ENCODE measurements at places on chromosomes 1 and 21.

DNA sequence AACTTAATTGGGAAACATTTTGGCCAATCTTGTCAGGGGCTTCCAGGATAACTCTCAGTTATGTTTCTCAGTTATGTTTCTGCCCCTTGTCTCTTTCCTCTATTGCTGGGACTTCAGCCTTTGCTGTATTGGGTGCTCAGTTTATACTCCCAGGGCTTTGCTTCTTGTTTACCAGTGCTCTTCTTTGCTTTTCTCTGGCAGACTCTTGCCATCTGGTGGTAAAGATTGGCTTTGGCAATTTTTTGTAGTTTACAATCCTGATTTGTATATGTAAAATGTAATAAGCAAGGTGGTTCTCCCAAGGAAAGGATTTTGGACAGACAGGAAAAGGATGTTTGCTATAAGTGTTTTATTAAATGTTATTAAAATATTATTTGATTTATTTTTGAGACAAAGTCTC, 37.9 kb downstream of the FABP3 start:
- H3K4me3 ChIP-seq, result no peak overlapping the region
- no peak for DNase-seq
- H3K27ac ChIP-seq, result no peak overlapping the region
- H3K27me3 ChIP-seq, result no peaks in the 10 kb centered on the region
- no peaks in the 10 kb centered on the region for H3K4me1 ChIP-seq
- H3K36me3 ChIP-seq, result peaks cover 33% of the 10 kb centered on the region

GRCh38 chr1:27438621-27439061, 46.2 kb downstream of the GPR3 start:
- peak overlapping the region; percentile 82 for H3K27ac ChIP-seq
- H3K4me1 ChIP-seq, result peaks cover 61% of the 10 kb centered on the region
- no peak overlapping the region for H3K4me3 ChIP-seq
- H3K36me3 ChIP-seq, result peaks cover 7% of the 10 kb centered on the region
- no peaks in the 10 kb centered on the region for H3K27me3 ChIP-seq

- peak overlapping the region; percentile 99 for H3K4me3 ChIP-seq
- no peaks in the 10 kb centered on the region for H3K27me3 ChIP-seq
- H3K27ac ChIP-seq, result peak overlapping the region; percentile 93
- no peaks in the 10 kb centered on the region for H3K36me3 ChIP-seq
- peaks cover 43% of the 10 kb centered on the region for H3K4me1 ChIP-seq
- DNase-seq, result no peak
Observed at GRCh38 chr1:89631816-89632656, 884 bp upstream of the LRRC8C start.

- peak overlapping the region; percentile 88 for H3K4me3 ChIP-seq
- peak overlapping the region; percentile 46 for H3K27ac ChIP-seq
- peaks cover 27% of the 10 kb centered on the region for H3K36me3 ChIP-seq
- peaks cover 48% of the 10 kb centered on the region for H3K4me1 ChIP-seq
- no peaks in the 10 kb centered on the region for H3K27me3 ChIP-seq
Observed at GRCh38 chr21:46226146-46226545, 2.4 kb downstream of the LSS start.

- H3K27ac ChIP-seq, result no peak overlapping the region
- no peaks in the 10 kb centered on the region for H3K4me1 ChIP-seq
- H3K27me3 ChIP-seq, result no peaks in the 10 kb centered on the region
- H3K4me3 ChIP-seq, result no peak overlapping the region
- H3K36me3 ChIP-seq, result no peaks in the 10 kb centered on the region
Observed at GRCh38 chr1:80066060-80066459, 1059.5 kb upstream of the ADGRL4 start.
